Fibroblast of villous mesenchyme (primary cell): ENCODE measurements at places on chromosomes 5 and 9. TPM values are rescaled to one million over a fixed set of nuclear protein-coding genes. Genes with fewer than 3 reads are reported as not detected.

DNA sequence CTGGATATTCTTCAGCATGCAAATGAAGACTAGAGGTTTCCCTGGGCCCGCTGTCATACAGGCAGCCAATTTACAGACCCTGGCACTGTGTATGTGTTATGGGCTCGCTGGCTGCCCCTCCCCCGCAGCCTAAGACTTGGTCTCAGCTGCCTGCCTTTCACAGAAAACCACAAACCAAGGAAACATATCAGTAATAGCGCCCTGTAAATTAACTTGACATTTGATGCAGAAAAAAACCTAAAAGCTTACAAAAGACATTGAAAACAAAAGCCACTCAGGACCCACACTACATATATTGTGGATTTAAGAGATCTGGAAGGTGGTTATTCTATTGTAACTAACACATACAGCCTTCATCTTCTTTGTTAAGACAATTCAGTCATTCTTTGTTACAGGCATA lies 287.0 kb upstream of the TMEM161B start:
- no peak for DNase-seq

- peak; percentile 92 for DNase-seq
Observed at GRCh38 chr5:16736158-16736995, 119.6 kb upstream of the RETREG1 start.

DNA sequence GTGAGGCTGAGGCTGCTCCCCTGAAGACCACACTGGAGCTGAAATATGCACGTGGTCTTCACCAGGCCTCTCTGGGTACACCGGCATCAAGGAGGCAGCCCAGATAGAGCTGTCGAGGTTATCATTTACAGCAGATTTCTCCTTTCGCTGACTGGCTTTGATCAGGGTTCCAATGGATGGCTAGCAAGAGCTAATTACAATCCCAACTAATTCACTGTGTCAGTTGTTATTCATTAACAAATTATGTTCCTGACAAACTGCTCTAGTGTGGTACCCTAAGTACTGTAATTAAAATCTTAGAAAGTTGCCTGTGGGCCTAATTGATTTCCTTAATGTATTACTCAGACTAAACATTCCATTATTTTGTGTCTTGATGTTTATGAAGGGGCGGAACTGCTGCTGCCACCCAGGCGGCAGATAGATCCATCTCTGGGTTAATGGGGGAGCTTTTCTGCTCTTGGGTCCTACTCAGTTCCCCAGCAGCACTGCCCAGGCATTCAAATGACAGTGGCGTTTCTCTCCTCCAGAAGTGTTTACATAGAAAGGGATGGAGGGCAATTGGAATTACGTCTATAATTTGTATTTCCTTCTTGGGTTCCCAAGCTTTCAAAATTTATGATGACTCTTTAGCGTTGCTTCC lies 71.7 kb upstream of the RAD23B start:
- no peak for DNase-seq

SLC36A2 gene
- not detected in 2 replicates for total RNA-seq

DNA sequence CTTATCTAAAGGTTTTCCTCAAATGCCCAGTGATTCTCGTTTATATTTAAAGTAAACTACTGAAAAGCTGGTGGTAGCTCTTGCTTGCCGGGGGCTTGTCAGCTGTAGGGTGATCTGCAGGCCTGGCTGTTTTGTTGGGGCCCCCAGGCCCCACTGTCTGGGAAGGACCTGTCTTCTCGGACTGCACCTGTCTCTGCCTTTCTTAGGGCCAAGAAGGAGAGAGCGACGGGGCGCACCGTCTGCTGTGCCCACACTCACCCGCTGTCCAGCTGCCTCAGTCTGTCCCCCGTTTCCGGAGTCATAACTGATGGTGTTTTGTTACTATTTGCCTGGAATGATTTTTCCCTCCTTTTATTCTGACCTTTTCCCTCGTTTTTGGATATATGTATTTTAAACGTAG lies 94.1 kb upstream of the CACNA1B start:
- no peak for DNase-seq

SVEP1 gene
- total RNA-seq: 39.6 and 81.2 TPM in 2 replicates

DNA sequence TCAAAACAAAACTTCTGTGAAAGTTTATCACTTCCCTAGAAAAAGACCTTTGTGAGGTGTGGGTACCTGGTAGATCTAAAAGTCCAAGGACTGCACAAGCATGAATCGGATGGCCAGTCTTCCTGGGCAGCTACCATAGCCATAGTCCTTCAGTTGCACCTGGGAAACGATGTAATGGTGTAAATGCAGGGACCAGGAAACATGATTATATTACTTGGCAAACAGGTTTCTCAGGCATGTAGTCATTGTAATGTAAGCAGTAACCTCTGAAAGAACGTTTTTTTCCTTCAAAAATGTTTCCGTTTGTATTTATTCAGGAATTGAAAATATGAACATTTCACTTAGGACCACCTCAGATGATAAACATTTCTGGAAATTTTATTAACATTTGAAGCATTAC lies 433.4 kb downstream of the DTWD2 start:
- DNase-seq: no peak

GRCh38 chr5:8905021-8905420 lies 640.9 kb downstream of the SEMA5A start:
- DNase-seq: peak; percentile 77

PCDHB3 gene
- total RNA-seq: 0.32 and 0.43 TPM in 2 replicates

SLC6A18 gene
- total RNA-seq: not detected in 2 replicates

PCSK1 gene
- under 0.01 TPM in 1 of 2 replicates, not detected in the other for total RNA-seq

- DNase-seq: no peak
Observed at GRCh38 chr9:130167927-130168326, 4.3 kb upstream of the NCS1 start.

DNA sequence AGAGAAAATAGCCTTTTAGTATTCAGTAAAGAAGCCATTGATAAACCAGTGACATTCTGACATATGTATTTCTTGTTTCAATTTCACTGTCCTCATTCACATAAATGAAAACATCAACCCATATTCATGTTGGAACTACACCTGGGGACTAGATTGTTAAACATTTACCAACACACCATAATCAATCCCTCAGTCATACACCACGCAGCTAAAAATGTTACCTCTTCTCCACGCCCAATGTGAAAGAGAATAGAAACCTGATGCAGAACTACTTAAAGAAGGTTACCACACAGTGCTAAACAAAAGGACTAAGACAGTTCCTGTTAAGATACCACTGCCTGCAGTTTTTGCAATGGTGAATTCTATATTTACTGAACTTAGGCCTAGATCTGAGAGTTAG lies 518.9 kb downstream of the PRELID2 start:
- no peak for DNase-seq

SLC25A48 gene
- total RNA-seq: not detected in 2 replicates

FOXD4L3 gene
- total RNA-seq: 0.32 TPM in 1 of 2 replicates, not detected in the other

NUTM2F gene
- not detected in 2 replicates for total RNA-seq

DNA sequence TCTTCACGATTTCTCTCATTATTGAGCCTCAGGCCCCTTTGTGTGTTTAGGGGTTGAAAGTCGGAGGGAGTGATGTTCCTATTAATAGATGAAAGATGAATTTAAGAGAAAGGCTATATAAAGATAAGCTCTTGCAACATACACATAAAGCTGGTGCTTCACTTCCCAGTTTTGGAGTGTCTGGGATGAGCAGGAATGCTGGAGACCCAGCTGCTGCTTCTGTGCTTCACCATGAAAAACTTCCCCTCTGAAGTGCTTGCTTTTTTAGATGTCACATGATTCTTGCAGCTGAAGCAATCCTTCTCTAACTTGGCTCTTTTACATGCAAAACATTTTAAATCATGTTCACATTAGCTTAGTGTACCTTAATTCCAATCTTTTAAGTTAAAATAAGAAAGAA lies 19.7 kb upstream of the SNCAIP start:
- peak; percentile 88 for DNase-seq

DNA sequence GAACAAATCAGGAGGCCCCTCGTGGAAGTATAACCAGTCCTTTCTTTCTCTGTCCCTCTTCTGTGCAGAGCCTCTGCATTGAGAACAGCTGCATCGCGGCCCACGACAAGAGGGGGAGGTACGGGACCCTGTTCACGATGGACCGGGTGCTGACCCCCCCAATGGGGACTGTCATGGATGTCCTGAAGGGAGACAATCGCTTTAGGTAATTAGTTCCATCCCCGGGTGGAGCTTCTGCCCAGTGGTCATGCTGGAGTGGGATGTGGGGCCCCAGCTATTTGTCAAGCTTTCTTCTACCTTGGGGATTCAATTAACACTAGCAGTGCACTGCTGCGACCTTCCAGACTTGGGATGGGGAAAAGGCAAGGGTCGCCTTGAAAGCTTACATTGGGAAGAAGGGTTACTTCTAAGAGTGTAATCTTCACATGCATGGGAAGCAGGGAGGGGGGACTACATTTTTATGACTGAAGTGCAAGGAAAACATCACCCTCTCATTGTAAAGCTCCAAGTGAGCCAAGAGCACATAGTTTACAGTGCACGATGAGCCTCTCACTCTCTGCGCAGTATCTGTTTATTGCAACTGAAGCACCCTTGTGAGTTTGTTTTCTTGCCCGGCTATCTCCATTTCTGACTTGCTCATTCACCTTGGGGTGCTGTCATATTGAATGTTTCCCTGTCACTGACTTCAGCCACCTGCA lies 27.0 kb downstream of the TGFBI start:
- DNase-seq: peak; percentile 65

DNA sequence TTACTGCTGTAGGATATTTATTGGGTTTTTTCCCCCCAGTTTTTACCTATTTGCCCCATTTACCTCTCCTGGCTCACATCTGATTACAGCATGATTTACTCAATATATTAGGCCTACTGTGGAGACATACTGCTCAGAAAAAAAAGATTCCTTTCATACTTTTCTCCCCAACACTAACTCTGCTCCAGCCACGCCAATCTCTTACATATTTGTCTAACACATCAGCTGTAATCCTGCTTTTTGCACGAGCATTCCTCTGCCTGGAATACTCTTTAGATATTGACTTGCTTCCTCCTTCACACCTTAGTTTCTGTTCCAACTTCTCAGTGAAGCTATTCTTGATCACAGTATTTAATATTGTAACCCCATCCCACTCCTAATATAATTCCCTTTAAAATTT lies 158.1 kb upstream of the VCAN start:
- peak; percentile 19 for DNase-seq

SLCO6A1 gene
- total RNA-seq: under 0.01 and 0.32 TPM in 2 replicates

GRCh38 chr9:119092125-119092524 lies 277.1 kb downstream of the BRINP1 start:
- no peak for DNase-seq

DNA sequence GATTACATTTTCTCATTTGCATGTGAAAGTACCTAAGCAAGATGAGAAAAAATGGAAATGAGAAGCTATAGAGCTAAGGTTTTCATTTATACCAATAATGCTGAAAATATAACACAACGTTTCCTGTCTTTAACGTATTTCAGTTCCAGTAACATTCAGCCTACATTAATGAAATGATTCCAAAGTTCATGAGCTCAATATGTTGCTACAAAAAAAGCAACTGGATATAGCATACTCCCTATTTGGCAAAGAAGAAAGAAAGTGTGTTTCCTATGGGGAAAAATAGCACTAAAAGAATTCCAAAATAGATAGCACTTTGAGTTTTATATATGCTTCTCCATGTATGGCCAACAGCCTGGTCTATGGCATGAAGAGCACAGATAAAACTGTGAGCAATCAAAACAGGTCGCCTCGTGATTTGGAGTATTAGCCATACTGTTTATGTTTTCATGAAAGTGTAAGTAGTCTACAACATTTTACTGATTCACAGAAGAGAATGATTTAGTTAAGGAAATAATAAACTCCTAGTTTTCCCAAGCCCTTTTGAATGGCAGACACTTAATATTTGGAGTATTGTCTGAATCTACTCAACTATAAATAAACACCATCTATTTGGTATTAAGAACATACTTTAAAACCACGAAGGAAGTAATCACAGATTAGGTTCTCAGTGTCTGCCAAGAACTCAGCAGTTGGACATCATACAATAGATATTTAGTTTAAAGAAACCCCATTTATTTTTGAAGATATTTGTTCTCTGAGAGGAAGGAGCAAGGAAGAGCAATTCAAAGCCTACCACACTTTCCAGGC lies 258.7 kb upstream of the RASA1 start:
- peak; percentile 38 for DNase-seq

AMBP gene
- not detected in 2 replicates for total RNA-seq

GRCh38 chr5:33073881-33074327 lies 362.8 kb downstream of the NPR3 start:
- peak; percentile 68 for DNase-seq

GRCh38 chr5:73687357-73687756 lies 61.4 kb downstream of the ARHGEF28 start:
- DNase-seq: no peak

DNA sequence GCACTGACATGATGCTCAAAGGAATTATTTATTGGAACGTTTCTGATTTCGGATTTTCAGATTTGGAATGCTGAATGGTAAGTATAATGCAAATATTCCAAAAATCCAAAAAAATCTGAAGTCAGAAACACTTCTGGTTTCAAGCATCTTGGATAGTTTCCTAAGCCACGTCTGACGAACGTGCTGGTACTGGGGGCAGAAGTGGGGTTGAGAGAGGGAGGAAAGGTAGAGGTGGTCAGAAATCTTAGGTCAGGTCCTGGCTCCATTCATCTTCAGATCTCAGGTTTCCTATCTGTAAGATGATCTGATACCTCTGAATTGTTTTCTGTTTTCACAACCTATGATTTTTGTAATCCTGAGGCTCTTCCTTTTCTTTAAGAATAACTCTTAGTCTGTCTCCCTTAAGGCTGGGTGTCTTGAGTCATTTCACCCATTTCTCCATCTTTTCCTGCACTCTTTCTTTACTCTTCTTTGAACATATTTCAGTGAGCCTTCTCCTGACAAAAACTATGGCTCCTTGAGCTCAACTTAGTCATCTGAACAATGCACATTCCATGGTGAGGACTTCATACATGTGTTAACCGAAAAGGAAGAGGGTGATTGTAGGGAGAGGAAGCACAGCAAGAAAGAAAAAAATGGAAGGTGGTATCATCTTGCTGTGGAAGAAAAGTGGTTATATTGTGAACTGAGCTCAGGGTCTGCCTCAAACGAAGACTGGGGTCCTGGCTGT lies 3.3 kb downstream of the SGCD start:
- no peak for DNase-seq

GRCh38 chr9:30060976-30061375 lies 2323.5 kb upstream of the ACO1 start:
- DNase-seq: no peak

- no peak for DNase-seq
Observed at GRCh38 chr9:89664896-89665329, 60.1 kb downstream of the GADD45G start.

SLC4A9 gene
- total RNA-seq: not detected in 2 replicates

- DNase-seq: peak; percentile 44
Observed at GRCh38 chr9:128916204-128916603, 4.6 kb upstream of the PHYHD1 start.

BARHL1 gene
- not detected in 2 replicates for total RNA-seq

- no peak for DNase-seq
Observed at GRCh38 chr5:80759866-80760577, 105.2 kb upstream of the DHFR start.

LCN2 gene
- not detected in 2 replicates for total RNA-seq

- DNase-seq: peak; percentile 40
Observed at GRCh38 chr9:3664044-3664443, 138.2 kb upstream of the RFX3 start.

PCDHAC2 gene
- total RNA-seq: under 0.01 TPM in 2 replicates

C5 gene
- 2.3 and 3.9 TPM in 2 replicates for total RNA-seq

DNA sequence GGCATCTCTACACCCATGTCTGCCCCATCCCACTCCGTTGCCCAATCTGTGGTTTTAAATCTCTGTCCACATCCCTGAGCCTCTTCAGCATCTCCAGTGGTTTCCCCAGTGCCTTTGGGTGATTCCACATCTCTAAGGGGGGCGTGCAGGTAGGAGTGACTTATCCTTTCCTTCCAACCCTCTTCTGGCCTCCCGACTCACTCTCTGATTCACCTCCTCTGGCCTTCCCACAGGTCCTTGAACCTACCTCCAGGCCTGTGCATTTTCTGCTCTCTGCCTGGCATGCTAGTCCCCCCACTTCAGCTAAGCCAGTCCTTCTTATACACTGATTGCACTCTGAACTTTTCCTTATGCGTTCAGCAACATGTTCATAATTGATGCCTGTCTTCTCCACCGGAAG lies 99.0 kb downstream of the RALGPS1 start:
- no peak for DNase-seq
